ENCODE measurements at places on chromosomes 2 and 18. TPM values are rescaled to one million over a fixed set of nuclear protein-coding genes. Genes with fewer than 3 reads are reported as not detected.

Gene RRM2
- total RNA-seq, result 231 TPM

Gene CCDC178
- total RNA-seq, result not detected

DNA sequence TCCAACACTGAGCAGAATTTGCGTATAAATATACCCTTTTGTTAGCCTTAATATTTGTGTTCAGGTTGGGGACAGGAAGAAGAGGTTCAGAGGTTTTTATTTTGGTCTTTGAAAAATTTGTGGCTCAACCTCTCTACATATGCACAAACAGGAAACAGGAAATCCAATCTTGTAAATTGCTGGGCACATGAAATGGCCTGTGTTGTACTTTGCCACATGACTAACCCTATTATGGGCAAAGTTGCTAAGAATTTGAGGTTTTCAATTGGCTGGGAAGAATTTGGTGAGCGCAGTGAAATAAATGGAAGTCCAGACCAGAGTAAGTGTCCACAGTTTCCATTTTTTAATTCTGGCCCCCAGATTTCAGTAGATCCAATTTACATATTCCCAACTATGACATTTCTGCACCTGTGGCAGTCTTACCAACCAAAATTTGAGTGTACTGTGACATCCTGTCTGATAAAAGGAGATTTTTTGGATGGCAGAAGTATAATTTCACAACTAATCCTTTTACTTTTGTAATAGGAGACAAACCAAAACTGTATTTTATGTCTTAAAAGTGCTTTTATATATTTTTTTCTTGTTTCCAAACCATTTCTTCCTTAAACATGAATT is 63.6 kb downstream of the COX7A2L start:
- H3K27ac ChIP-seq, result peak overlapping the region; percentile 19
- DNase-seq, result no peak
- peaks cover 7% of the 10 kb centered on the region for H3K4me1 ChIP-seq
- H3K4me3 ChIP-seq, result no peak overlapping the region

- H3K36me3 ChIP-seq, result peaks cover 21% of the 10 kb centered on the region
- no peaks in the 10 kb centered on the region for H3K4me1 ChIP-seq
- no peak overlapping the region for H3K27ac ChIP-seq
- no peak for DNase-seq
Observed at GRCh38 chr2:42337356-42337820, 23.6 kb downstream of the COX7A2L start.

DNA sequence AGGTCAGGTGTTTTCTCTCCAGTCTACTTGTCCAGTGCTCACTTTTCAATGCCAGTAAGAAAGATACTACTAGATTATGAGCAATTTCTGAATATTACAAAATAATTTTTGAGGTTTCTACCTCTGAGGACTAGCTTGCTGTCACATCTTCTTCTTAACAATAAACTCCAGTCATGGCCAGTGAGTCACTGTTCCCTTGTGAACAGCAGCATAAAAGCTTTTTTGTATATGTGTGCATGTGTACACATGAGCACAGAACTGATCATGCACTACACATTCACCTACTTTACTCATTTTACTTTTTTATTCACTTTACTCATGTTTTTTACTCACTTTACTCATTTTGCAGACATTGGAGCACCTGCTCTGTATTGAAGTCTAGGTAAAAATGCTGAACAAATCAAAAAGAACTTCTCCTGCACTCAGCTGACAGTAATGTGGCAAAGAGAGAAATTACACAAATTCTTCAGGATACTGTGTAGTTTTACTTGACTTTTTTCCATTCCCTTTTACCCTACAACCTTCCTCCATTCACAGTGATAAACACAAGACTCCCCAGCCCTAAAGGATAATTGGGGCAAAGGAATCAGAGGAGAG is 28.0 kb downstream of the ST6GAL2 start:
- no peak overlapping the region for H3K4me3 ChIP-seq
- no peak overlapping the region for H3K27ac ChIP-seq
- no peaks in the 10 kb centered on the region for H3K4me1 ChIP-seq
- DNase-seq, result no peak

GRCh38 chr2:216206821-216207220 is 97.7 kb downstream of the XRCC5 start:
- DNase-seq, result no peak
- H3K27ac ChIP-seq, result peak overlapping the region; percentile 49
- no peak overlapping the region for H3K4me3 ChIP-seq
- H3K27me3 ChIP-seq, result no peaks in the 10 kb centered on the region

DNA sequence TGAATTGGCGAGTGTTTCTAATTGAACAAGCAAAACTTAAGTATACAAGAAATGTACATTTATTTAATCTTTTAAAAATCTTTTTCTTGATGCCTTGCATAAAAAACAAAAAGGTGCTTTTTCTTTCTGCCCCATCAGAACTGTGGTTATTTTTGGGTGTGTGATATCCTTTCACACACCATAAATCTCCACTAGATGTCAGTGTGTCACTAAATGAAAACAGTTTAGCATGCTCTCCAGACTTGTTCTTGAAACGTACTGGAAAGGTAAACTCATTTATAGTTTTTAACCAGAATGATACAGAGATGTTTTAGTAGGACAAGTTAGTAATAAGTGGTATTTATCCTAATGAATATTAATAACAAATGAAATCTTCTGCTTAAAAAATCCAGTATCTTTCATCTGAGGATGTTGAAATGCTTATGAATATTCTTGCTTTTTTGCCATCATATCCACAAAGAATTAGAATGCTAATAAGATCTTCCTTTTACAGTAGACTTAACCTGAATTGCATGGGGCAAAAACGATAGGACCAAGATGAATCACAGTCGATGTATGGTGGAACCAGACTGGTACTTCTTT is 96.8 kb downstream of the UBE2E3 start:
- DNase-seq, result peak; percentile 16
- H3K36me3 ChIP-seq, result no peaks in the 10 kb centered on the region
- no peak overlapping the region for H3K27ac ChIP-seq
- H3K4me1 ChIP-seq, result no peaks in the 10 kb centered on the region

- peaks cover 13% of the 10 kb centered on the region for H3K4me1 ChIP-seq
- no peaks in the 10 kb centered on the region for H3K27me3 ChIP-seq
- no peak for DNase-seq
- no peak overlapping the region for H3K4me3 ChIP-seq
- H3K27ac ChIP-seq, result peak overlapping the region; percentile 34
Observed at GRCh38 chr18:48896326-48896874, 54.4 kb downstream of the SMAD7 start.

DNA sequence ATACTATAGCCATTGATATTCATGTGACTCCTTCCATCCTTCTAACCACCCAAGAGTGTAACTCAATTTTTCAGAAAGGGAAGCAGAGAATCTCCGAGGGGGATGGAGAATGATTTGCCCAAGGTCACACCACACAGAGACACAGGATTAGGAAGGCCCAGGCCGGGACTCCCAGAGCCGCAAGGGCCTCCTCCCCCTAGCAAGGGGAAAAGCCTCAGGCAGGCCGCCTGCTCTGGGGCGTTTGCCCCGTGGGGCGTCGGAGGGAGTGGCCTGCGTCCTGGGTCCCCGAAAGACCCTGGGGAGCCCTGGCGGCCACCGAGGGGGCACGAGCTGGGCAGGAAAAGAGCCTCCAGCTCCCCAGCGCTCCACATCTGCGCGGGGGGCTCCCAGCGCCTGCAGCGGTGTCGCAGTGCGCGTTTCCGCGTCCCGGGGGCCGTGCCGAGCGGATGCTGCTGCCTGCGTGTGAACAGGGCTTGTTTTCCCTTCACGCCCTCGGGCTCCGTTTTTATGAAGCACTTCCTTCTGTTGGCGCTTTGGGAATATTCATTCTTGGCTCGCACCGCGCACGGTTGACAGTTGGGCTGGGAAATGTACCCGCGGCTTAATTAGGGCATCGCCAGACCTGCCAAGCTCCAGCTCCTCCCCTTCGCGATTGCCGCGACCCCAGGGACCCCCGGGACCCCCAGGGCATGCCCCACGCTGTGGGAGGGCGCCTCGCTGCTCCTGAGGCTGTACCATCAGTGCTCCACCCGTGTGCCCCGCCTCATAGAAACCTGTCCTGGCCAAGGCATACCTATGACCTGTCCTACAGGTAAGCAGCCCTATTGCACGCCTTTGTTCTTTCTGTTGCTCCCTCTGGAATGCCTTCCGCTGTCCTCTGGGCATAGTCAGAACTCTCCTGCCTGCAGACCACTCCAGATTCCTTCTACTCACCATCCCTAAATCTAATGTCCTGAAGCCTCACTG is 158.9 kb upstream of the GLI2 start:
- no peaks in the 10 kb centered on the region for H3K36me3 ChIP-seq
- peaks cover 7% of the 10 kb centered on the region for H3K27me3 ChIP-seq
- no peak overlapping the region for H3K27ac ChIP-seq
- H3K4me1 ChIP-seq, result no peaks in the 10 kb centered on the region

DNA sequence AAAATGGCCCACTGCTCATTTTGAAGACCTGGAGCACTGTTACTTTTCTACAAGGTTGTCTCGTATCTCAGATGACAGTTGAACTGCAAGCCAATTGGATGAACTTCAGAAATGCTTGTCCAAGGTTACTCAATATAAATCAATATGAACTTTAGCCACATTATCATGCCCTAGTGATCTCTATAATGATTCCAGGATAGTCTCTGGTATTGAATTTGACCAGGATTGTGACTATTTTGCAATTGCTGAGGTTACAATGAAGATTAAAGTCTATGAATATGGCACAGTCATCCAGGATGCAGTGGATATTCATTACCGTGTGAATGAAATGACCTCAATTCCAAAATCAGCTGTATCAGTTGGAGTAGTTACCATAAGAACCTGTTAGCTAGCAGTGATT is 196.0 kb upstream of the RAB12 start:
- H3K27ac ChIP-seq, result no peak overlapping the region
- no peaks in the 10 kb centered on the region for H3K27me3 ChIP-seq
- DNase-seq, result no peak
- H3K4me1 ChIP-seq, result no peaks in the 10 kb centered on the region
- no peaks in the 10 kb centered on the region for H3K36me3 ChIP-seq

GRCh38 chr18:55421615-55422419 is 166.2 kb downstream of the TCF4 start:
- no peak for DNase-seq
- no peaks in the 10 kb centered on the region for H3K36me3 ChIP-seq
- H3K27ac ChIP-seq, result no peak overlapping the region
- H3K4me3 ChIP-seq, result no peak overlapping the region
- peaks cover 2% of the 10 kb centered on the region for H3K27me3 ChIP-seq
- H3K4me1 ChIP-seq, result peaks cover 2% of the 10 kb centered on the region

- H3K36me3 ChIP-seq, result no peaks in the 10 kb centered on the region
- H3K27me3 ChIP-seq, result no peaks in the 10 kb centered on the region
- no peaks in the 10 kb centered on the region for H3K4me1 ChIP-seq
- no peak overlapping the region for H3K27ac ChIP-seq
Observed at GRCh38 chr2:100940766-100941645, 61.1 kb upstream of the RPL31 start.

DNA sequence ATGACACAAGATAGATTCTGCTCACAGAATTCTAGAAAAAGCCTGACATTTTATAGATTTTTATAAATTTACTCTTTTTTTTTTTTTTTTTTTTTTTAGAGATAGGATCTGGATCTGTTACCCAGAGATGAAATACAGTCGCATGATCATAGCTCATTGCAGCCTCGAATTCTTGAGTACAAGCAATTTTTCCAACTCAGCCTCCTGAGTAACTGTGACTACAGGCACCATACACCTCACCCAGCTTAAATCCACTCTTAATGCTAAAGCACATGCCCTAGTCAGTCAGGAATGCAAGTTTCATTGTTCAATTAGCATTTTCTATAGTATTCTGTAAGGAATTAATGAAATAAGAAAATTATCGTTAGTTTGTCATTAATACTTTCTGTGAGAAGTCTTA is 32.1 kb upstream of the WDR75 start:
- H3K36me3 ChIP-seq, result no peaks in the 10 kb centered on the region
- no peaks in the 10 kb centered on the region for H3K4me1 ChIP-seq
- H3K4me3 ChIP-seq, result no peak overlapping the region
- no peak overlapping the region for H3K27ac ChIP-seq
- no peak for DNase-seq
- H3K27me3 ChIP-seq, result no peaks in the 10 kb centered on the region

Data from GM12878 (cell line).